ENCODE measurements at places on chromosomes 3 and 15.

DNA sequence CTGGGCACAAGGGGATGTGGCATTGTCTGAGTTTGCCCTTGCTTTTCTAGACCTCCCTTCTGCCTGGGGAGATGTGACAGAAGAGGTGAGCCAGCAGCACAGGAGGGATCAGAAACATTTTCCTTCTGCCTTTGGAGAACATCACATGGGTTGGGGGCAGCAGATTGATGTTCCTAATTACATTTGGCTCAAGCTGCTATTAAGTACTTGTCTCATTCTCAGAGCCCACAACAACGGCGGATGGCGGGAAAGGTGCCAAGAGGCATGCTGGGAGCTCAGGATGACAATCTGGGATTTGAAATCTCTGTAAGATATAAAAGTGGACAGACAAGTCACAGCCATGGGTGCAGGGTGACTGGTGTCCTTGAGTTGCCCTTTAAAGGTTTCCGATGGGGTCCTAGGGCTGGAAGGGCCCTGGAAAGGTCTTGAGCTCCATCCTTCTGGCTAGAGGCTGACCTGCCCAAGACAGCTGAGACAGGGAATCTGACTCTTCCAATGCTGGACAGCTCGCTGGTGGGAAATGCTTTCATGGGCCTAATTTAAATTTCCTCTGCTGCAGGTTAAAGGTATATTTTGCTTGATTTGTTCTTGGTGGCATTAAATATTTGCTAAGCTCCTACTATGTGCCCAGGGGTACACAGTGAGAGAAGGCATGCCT lies 2.4 kb upstream of the CORO2B start:
- no peak for DNase-seq

DNA sequence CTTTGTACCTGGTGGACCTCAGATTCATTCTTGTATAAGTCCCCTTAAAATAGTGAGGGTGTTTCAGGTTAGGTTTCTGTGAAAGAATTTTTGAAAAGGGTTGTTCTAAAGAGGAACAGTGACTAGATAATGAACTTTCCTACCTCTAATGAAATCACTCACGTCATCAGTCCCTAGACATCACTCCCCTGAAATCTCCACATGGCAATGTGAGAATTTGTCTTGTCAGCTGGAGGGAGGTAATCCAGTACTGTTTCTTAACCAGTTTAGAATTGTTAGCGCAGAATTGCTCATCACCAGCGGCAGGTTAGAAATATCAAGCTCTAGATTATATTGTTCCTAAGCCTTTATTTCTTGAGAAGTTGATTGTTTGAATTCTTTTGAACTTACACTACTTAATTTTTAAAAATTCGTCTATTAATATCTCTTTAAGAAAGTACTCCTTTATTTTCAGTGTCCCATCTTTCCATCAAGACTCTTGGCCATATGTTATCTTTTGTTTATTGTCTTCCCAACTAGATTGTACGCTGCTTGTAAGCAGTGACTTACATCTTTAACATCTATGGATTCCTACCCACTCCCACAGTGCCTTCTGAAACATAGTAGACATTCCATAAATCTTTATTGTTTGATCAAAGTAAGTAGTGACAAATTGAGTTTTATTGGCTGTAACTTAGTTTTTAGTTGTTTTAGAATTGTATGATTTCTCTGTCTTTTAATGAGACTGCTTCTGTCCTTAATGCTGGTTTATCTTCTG lies 52.8 kb downstream of the RASA2 start:
- DNase-seq, result no peak

GRCh38 chr15:64568765-64569164 lies 108.4 kb downstream of the ZNF609 start:
- no peak for DNase-seq

GRCh38 chr15:80780416-80781221 lies 1.4 kb downstream of the CEMIP start:
- no peak for DNase-seq

- DNase-seq, result no peak
Observed at GRCh38 chr3:98902351-98902740, 851 bp upstream of the DCBLD2 start.

DNA sequence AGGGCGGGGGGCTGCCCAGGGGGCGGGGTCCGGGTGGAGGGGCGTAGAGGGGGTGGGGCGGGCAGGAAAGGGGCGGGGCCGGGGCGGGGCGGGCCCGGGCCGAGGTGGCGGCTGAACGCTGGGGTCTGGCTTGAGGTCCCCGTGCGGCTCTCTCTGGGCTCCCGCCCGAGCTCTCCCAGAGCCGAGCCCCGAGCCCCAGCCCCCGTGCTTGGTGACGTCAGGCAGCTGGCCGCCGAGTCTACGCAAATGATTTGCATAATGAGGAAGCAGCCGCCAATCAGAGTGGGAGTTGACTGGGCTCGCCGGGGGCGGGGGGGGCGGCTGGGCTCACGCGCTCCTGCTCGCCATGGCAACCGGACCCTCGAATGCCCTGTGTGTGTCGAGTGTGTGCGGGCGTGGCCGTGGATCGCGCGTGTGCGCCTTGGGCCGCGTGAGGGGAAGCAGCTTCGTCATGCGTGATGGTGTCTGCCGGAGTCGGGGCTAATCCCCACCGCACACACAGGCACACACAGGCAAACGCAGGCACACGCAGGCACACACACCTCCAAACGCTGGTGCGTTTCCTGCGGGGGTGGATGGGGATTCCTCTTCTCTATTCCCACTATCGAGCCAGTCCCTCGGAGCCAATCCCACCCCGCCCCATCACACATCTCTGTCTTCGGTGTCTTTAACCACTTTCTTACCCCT lies at the start of gene CELF6:
Gene CELF6, minus strand, starts transcription at position 173 of the 687 bp plus-strand sequence. CDS start 283 bp downstream, outside the sequence.
- DNase-seq, result peak; percentile 49

GRCh38 chr3:7798276-7798675 lies 703.3 kb upstream of the LMCD1 start:
- no peak for DNase-seq

- DNase-seq, result no peak
Observed at GRCh38 chr3:5055357-5056110, 66.6 kb upstream of the ARL8B start.

DNA sequence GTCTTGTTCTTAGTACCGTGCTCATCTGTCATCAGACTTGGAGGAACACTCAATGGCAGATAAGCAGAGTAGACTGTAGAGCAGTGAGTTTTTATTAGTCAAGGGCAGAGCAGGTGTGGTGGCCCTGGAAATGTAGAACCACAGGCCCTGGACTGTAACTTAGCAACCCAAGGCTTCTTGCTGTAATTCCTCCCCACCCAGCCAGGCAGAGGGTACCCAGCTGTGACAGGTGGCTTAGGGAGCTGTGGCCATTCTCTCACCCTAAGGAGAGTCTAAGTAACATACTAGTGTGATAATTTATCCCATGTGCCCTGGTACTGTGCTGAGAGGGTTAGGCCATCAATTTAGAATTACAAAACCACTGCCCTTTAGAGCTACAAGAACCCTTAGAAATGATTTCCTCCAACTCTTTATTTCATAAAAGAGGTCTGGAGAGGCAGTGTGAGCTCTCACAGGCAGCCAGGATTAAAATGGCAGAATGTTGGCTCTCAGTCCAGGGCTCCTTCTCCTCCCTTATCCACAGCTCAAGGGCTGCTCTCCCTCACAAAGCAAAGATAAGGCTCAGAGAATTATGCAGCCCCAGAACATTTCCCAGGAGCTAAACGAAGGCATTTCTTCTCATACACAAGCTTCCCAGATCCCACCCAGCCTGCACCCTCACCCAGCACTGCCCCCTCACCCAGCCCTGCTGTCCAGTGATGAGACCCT lies 3.0 kb downstream of the POMGNT2 start:
- DNase-seq, result no peak

- DNase-seq, result no peak
Observed at GRCh38 chr15:84034578-84035398, 200.8 kb upstream of the GOLGA6L4 start.

GRCh38 chr3:192819001-192819569 lies 91.7 kb upstream of the FGF12 start:
- DNase-seq, result peak; percentile 4

GRCh38 chr15:90857883-90858443 lies 10.4 kb upstream of the FURIN start:
- no peak for DNase-seq

DNA sequence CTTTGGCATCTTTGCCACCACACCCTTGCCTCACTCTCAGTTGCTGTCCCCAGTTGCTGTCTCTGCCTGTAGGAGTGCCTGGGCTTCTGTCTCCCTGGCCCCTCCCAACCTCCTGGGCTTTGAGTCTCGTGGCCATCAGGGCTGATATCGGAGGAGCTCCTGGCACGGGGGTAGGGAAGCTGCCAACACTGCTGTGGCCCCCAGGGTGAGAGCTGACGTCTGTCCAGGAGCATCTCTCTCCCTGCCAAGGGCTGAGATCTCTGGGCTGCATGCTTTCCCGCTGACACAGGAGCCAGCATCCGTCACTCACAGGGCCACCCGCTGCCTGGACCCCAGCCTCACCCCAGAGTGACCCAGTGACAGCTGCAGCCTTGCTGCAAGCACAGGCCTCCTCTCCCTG lies 47.4 kb downstream of the EXOG start:
- no peak for DNase-seq

- DNase-seq, result no peak
Observed at GRCh38 chr3:45056608-45057301, 30.7 kb downstream of the CLEC3B start.

DNA sequence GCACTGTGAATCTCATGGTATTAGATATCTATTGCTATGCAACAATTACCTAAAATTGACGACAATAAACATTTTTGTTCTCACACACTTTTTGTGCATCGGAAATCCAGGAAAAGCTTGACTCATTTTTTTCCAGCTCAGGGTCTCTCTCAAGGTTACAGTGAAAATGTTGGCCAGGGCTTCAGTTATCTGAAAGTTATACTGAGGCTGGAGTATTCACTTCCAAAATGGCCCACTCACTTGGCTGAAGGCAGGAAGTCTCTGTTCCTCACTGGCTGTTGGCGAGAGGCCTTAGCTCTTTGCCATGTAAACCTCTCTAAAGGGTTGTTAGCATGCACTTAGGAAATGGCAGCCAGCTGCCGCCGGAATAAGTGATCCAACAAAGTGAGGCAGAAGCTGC lies 41.4 kb downstream of the OSTN start:
- no peak for DNase-seq

- no peak for DNase-seq
Observed at GRCh38 chr3:195411836-195412235, 31.0 kb downstream of the ACAP2 start.

DNA sequence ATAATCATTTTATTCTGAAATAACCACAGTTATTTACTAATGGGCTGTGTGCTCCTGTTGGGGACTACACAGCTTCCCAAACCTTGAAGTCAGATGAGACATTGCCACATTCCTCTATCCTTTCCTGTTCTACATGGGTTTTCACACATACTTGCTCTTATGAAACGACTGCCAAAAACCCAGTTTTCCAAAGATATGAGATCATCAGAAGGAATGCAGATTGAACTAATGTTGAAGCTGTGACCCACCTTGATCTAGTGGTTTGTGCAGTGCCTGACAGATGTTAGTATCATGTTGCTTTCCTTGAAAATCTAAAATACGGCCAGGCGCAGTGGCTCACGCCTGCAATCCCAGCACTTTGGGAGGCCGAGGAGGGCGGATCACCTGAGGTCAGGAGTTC lies 144.6 kb downstream of the VGLL4 start:
- no peak for DNase-seq

- no peak for DNase-seq
Observed at GRCh38 chr3:31369637-31370379, 162.9 kb upstream of the STT3B start.

DNA sequence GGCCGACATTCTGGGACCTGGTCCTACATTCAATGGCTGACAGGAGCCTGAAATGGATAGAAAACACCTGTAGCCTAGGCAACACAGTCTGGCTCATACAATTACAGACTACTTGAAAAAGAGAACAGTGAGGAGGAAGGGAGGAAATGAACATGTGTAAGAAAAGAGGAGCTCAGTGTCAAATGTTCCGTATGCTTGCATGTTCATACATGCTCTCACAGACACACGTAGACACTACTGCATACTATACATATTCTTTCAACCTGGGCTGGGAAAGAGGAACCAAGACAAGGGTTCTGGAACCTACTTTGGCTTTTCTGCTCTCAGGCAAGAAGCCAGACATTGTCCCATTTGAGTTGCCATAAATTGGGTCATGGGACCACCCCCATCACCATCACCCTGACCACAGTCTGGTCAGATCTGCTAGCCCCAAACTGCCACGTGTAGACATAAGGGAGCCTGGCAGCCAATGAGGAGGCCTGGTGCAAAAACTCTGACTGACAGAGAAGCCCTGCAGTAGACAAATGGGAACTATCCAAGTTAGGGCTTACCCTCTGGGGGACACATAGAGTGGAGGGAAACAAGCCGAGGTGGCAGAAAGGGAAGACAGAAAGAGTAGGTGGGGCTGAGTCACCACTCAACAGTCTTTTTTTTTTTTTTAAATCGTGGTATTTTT lies 310.0 kb downstream of the SHQ1 start:
- DNase-seq, result no peak

- DNase-seq, result no peak
Observed at GRCh38 chr15:57320631-57321220, 55.6 kb upstream of the CGNL1 start.

GRCh38 chr15:74873756-74874424 lies 725 bp upstream of the SCAMP2 start:
- no peak for DNase-seq

DNA sequence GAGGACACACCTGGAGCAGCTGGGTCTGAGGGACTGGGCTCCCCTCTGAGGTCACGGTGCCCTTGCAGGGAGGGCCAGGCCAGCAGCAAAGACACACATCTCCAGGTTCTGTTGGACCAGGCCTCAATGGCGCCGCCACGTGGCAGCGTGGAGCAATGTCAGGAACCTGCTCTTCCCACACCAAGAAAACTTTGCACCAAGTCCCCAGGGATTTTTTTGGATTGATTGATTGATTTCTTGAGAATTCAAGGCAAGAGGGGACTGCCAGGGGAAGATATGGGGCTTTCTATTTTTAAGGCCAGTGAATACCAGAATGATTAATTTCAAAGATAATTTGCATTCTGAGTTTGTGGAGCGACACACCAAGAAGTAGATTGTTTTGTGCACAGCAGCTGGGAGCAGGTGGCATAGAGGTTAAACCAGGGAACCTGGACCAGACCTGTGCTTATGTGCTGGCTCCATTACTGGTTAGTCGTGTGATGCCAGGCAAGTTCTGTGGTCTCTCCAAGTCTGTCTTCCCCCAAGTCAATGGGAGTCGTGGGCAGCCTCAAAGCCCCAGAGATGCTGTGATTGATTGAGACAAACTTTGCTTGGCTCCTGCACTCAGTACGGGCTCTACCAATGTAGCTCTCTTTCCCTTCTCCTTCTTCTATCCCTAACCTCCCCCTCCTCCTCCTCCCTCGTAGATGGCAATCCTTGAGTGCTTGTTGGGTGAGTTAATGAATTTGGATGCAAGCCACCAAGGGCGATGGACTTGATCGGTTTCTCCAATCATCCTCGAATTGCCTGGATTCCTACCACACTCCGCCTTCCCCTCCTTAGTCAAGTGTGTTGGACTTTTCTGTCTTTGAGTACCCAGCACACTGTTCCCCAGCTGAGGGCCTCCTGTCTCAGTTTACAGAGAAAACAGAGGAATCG lies 96.2 kb upstream of the TRPM1 start:
- no peak for DNase-seq

GRCh38 chr15:41523097-41523496 lies 9.5 kb upstream of the LTK start:
- no peak for DNase-seq

Measured in activated CD4-positive, alpha-beta T cell treated with anti-CD3 and anti-CD28 coated beads for 24 hours (primary cell).